ENCODE measurements at places on chromosomes 3 and 15.

DNA sequence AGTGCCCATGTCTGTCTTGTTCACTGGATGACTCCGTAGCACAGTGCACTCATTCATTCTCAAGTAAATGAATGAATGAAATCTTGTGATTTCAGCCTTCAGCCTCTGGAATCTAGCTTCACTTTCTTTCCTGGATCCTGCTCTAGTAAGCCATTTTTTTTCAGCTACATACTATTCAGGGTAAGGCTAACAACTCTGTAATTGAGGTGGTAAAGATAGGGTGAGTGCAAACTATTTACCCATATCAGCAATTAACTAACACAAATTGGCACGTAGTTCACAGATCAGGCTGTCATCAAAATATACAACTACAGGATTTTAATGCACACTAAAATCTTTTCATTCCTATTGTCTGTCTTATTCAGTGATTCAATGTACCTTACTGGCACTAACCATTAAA lies 195.1 kb upstream of the SLC2A2 start:
- no peak for DNase-seq

- no peak for DNase-seq
Observed at GRCh38 chr3:186994000-186994955, 64.0 kb downstream of the ST6GAL1 start.

GRCh38 chr3:162605651-162606204 lies 1109.1 kb downstream of the OTOL1 start:
- DNase-seq = no peak

- DNase-seq = no peak
Observed at GRCh38 chr3:47985381-47985780, 30.8 kb downstream of the MAP4 start.

DNA sequence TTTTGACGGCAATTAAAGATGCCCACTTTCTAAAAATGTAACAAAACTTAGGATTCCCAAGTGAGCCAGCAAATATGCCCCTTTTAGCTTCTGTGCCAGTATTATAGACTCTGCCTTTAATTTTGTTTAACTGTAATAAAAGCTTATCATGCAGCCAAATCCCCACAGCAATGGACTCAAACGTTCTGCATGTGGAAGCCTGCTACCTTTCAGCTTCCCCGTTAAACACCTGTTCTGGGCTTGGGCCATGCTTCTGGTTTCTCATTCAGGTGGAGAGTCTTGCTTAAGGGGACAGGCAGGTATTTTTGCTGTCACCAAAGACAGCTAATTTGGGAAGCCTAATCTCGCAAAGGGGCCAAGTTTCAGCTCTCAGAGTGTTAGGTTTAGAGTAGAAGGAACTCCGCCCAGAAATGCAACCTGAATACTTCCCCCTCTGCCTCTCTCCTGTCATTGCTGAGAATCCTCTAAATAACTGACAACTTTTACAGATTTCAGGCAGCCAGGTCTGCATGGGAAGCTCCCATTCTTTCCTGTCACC lies 399.4 kb upstream of the ATP11B start:
- DNase-seq = no peak

GRCh38 chr15:74829991-74830390 lies 3.6 kb downstream of the CPLX3 start:
- DNase-seq = no peak

GRCh38 chr15:53536479-53537120 lies 222.9 kb downstream of the WDR72 start:
- DNase-seq = no peak

GRCh38 chr15:99485992-99486370 lies 79.8 kb upstream of the MEF2A start:
- peak; percentile 60 for DNase-seq

DNA sequence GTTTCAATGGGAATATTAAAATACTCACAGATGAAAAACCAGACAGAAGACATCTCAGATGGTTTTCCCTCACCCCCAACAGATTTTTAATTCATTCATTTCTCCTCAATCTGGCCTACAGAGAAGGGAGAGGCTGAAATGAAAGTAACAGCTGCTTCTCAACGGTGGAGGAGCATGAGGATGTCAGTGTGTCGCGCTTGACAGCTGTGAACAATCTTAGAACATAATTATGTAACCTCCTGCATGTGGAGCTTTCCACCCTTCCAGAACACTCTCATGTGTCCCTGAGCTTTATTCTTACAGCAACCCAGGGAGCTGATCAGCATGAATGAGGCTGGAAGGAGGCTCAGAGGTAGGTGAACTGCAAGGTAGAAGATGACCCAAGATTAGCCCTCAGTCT lies 52.7 kb downstream of the MB21D2 start:
- DNase-seq = no peak

GRCh38 chr15:82130248-82130647 lies 84.4 kb upstream of the MEX3B start:
- DNase-seq = no peak

- no peak for DNase-seq
Observed at GRCh38 chr3:43062564-43063040, 43.3 kb downstream of the POMGNT2 start.

- DNase-seq = peak; percentile 82
Observed at GRCh38 chr15:58066042-58066867, 744 bp upstream of the ALDH1A2 start.

DNA sequence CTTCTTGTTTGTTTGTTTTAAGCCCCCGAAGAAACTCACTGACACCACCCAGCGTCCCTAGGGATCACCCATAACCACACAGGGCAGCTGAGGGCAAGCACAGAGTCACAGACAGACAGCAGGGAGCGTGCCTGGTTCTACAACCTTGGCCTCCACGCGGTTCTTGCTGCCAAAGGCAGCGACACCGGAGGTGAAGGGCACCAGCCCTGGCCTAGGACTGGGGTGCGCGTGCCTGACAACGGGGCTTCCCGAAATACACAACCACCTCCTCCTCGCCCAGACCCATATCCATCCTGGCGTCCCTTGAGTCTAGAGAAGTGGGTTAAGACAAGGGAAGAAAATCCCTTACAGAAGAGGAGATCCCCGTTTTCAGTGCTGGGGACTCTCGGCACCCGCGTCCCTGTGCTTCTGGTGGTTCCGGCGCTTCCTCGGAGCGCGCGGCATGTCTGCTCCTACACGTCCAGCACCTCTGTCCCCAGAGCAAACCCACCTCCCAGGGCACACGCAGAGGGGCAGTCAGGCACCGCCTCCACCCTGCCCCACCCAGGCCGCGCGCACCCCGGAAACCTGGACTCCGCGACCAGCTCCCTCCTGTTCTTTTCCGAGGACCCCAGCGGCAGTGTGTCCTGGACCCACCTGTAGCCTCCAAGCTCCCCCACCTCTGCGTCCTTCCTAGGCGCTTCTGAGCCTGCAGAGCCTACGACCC lies 911 bp downstream of the RFTN1 start:
- DNase-seq = peak; percentile 82

DNA sequence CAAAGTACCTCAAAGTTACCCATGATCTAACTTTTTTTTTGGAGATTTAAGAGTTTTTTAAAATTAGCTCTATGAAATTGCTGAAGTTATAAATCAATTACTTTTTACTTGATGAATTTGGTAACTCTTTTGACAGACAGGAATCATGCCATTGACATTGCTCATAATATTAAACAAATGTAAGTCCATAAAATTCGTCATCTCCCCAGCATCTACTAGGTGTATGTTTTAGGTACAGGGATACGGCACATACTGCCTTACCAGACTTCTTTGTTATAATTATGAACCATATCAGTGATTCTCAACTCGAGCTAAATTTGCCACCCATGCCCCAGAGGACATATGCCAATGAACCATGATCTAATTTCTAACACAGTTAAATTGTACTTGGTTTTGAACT lies 247.5 kb upstream of the TGFBR2 start:
- no peak for DNase-seq

DNA sequence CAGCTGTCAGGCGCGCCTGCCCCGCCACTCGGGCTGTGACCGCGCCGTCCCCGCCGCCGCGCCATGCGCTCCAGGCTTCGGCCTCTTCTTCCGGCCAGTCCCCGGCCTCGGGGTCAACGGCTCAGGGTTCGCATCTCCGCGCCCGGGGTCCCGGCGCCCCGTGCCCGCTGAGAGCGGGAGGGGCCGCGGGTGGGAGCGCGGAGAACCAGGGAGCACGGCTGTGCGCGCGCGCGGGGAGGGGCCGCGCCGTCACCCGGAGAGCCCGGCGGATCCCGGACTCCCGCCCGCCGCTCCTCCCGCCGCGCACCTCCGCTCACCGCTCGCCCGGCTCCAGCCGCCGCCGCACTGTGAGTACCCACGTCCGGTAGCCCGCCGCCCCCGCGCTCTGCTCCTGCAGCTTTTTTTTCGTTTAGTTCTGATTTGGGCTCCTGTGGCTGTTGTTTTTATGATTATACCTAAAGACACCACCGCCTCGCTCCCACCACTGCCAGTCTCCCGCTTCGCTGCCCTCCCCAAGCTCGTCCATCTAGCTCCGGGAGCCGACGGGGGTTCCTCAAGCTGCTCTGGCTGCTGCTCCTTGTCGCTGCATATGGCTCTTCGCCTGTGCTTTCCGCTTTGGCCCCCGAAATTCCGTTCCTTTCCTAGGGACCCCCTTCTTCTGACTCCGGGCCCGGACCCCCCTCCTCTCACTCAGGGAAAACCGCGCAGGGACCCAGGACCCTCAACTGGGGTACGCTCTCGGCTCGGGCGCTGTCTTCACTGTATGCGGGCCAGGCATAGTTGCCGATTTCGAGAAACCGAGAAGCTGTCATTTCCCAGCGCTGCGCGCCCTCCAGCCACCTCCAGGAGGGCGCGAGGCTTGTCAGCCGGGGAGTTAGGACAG lies 1.8 kb upstream of the SKOR1 start:
- peak; percentile 61 for DNase-seq

GRCh38 chr15:52163321-52164190 lies 27.6 kb downstream of the GNB5 start:
- DNase-seq = peak; percentile 61

DNA sequence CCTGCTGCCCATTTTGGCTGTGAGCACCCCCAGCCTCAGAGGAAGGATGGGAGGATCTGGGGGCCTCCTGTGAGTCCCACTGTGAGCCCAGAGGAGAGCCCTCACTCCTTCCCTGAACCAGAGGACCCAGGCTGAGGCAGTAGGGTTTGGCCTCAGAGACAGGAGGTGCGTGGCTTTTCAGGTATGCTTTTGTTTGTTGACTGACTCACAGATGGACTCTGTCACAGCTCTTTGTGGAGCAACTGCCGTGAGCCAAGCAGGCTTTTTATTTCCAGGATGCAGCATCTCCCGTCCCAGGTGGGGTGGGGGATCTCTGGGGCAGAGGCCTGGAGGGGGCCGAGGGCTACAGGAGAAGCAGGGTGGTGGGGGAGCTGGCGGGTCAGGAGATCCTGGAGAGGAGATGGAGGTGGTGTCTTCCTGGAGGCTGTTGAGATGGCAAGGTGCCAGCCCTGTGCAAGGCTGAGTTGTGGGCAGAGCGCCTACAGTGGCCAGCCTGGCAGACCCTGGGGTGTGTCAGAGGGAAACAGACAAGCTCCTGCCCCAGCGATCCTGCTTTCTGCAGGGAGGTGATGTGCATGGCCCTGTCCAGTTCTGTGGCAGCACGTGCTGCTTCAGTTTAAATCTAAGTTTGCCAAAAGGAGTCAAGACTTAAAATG lies 24.0 kb downstream of the PLXNA1 start:
- no peak for DNase-seq

- DNase-seq = peak; percentile 48
Observed at GRCh38 chr3:194879991-194880939, 194.6 kb downstream of the FAM43A start.

DNA sequence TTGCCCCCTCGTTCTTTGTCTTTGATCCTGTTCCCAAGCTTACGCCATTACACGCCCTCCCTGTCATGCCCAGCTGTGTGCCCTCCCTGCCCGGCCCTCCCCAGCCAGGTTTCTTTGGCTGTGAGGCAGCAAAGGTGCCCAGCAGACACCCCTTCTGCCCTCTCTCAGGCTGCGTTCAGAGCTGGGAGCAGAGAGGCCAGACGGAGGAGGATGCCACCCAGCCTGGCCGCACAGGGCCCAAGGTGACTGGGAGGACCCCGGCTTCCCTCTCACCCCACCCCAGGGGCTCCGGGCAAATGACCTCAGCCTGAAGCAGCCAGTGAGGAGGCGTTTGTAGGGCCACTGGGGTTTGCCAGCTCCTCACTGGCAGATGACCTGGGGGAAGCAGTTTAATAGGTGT lies 30.8 kb upstream of the LACTB start:
- no peak for DNase-seq

- peak; percentile 70 for DNase-seq
Observed at GRCh38 chr15:77944002-77944867, 133.3 kb downstream of the TBC1D2B start.

DNA sequence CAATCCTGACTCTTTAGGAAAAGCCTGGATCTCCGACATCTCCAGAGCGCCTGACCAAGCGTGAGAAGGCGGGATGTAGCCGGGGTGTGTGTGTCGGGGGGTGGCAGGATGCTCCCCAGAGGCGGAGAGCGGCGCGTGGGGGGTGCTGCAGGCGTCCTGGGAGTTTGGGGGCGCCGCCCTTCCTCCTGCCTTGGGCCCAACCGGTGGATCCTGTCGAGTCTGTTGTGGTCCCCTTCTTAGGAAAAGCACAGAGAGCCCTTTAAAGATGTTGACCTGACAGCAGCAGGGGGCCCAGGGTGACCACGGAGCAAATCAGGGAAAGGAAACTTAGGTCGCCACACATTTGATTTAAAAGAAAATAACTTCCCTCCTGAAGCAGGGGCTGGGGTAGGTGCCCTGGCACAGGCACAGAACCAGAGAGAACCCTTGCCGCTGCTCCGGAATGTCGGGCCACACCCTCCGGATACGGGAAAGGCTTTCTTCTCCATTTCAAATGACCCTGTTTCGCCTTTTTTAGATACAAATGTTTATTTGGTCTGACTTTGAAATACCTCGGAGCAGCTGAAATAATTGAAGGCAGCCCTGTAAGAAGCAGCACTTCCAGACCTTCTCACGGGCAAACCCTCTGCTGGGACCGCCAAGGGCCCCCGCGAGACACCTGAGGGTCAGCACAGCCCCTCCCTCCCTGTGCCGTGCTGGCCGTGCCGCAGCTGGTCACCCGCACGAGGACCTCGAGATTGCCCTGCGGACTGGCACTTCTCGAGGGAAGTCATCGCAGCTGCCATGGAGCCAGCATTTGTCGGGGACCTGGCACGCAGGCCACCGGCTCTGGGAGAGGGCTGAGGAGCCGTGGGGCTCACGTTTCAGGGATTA lies 102.9 kb upstream of the KLF13 start:
- no peak for DNase-seq

GRCh38 chr3:160128056-160128455 lies 97.2 kb upstream of the C3orf80 start:
- no peak for DNase-seq

DNA sequence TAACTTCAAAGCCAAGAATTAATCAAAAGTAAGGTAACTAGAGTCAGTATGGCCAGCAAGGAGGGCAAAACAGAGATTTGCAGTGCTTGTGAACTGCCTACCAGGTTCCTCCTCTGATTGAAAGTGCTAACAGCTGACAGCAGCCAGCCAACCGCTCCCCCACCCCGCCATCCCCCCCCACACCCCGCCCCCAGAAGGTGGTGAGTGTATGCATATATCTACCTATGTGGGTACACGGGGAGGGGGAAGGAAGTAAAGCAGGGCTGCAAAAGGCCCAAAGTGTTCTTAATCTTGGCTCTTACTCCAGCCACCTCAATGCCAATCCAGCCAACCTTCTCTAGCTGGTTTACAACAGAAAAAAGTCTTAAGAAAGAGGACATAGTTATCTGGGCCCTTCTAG lies 50.7 kb downstream of the RAF1 start:
- DNase-seq = no peak

- DNase-seq = peak; percentile 52
Observed at GRCh38 chr3:4988983-4989834, 10.0 kb downstream of the BHLHE40 start.

GRCh38 chr3:42830437-42831320 lies 21.4 kb downstream of the ACKR2 start:
- DNase-seq = no peak

GRCh38 chr15:61511756-61512155 lies 282.7 kb upstream of the RORA start:
- no peak for DNase-seq

Data from activated CD8-positive, alpha-beta memory T cell treated with anti-CD3 and anti-CD28 coated beads for 24 hours (primary cell).